T-cell (primary cell): ENCODE measurements at places on chromosomes 2 and 18.
A peak's percentile ranks its signal among the peaks of the same experiment; 100 is the strongest.

- DNase-seq = no peak
These were observed 60.1 kb downstream of the EVA1A start for GRCh38 chr2:75500633-75501032.

- no peak for DNase-seq
These were observed 380.1 kb downstream of the SOX11 start for GRCh38 chr2:6072276-6072675.

DNA sequence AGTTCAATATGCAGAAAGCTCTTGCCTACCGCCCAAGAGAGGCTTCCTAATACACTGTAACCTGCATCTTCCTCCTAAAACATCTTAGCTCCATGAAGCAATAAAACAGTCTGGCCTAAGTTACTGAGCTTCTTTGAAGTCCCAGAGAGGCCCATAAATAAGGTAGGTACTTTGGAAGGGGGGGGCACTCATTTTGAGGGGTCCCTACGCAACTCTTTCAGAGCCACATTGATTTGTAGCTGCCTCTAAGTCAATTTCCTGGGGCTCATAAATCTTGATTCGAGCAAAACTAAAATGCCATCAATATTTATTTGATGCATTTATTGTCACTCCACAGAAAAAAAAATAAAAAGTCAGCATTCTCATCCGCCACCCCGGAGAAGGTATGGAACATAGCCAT is 60.4 kb upstream of the SIX2 start:
- DNase-seq = no peak

DNA sequence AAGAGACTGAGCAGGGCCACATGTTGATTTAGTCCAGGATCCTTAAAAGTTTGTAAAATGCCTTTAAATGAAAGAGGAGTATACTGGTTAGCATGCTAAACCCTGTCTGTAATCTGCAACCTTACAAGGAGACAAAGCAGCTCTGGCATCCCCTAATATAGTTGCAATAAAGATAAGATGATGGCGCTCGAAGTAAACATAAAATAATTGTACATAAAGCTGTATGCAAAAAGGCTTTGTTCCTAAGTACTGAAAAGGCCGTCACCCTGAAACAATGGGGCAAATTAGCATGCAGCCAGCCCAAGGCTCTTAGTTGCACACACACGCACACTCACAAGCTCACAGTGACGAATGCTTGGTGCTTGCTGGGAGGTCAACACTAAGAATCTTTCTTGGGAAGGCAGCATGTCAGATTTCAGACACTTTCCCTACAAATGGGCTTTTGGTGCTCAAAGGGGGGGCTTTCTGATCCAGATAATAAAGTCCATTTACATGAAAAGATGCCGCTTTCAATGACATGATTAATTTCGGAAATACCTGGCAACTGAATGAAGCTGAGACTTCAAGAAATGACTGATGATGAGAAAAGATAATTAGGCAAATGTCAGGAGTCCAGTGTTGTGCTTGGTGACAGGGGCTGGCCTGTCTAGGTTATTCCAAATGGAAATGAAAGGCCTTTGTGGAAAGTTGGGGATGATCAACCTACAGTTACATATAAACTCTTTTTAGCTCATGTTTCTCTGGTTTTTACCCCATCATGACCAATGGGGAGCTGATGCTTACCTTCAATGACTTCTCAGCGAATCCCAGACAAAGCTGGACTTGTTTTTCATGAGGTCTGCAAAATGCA is 370.3 kb downstream of the MEIS1 start:
- no peak for DNase-seq

- no peak for DNase-seq
These were observed 74.5 kb downstream of the TPO start for GRCh38 chr2:1487758-1488157.

GRCh38 chr2:9071032-9071431 is 67.5 kb upstream of the MBOAT2 start:
- no peak for DNase-seq

GRCh38 chr2:146874260-146874658 is 970.6 kb upstream of the ACVR2A start:
- no peak for DNase-seq

DNA sequence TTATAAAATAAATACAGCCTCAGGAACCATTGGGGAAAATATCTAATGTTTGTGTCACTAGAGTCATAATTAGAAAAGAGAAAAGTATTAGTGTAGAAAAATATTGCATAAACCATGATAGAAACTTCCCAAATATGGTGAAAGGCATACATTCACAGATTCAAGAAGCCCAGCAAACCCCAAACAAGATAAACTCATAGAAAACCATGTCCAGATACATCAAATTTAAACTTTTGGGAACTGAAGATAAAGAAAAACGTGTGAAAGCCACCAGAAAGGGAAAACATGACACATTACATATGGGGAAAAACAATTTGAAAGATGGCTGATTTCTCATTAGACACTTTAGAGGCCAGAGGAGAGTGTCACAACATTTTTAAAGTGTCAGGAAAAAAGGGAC is 236.5 kb upstream of the FN1 start:
- DNase-seq = no peak

- DNase-seq = no peak
These were observed 276.8 kb upstream of the HDAC4 start for GRCh38 chr2:239677453-239678185.

GRCh38 chr2:184113696-184114403 is 484.5 kb upstream of the ZNF804A start:
- DNase-seq = no peak

GRCh38 chr2:8627019-8627691 is 54.7 kb upstream of the ID2 start:
- DNase-seq = no peak

DNA sequence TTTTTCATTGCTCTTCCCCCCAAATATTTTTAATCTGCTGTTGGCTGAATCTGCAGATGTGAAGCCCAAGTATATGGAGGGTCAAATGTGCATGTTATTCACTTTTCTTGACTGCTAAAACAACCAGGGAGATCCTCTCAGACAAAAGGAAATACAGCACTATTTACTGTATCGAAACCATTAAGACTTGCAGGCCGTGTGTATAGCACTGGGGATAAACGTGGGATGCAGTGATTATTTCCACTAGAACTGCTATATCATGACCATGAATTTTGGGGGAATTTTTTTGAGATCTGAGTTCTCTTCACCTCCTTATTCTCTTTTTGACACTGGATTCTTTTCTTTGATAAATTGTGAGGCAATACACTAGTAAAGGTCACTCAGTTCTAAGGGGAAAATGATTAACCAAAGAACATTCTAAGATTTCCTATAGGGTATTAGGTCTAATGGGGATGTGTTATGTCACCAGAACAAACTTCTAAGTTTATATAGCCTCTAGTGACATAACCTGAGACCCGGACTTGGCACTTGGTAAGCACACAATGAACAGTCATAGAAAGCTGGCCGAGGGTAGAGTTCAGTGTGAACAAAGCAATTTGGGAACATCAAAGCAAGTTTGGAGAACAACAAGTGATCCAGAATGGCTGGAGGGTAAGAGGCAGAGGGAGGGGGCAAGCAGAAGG is 14.9 kb upstream of the UGT1A1 start:
- no peak for DNase-seq

GRCh38 chr2:83705146-83705545 is 753.9 kb downstream of the SUCLG1 start:
- DNase-seq = no peak

GRCh38 chr2:41409328-41409727 is 638.5 kb upstream of the PKDCC start:
- DNase-seq = no peak

- no peak for DNase-seq
These were observed 14.6 kb upstream of the KIDINS220 start for GRCh38 chr2:8851811-8852560.

DNA sequence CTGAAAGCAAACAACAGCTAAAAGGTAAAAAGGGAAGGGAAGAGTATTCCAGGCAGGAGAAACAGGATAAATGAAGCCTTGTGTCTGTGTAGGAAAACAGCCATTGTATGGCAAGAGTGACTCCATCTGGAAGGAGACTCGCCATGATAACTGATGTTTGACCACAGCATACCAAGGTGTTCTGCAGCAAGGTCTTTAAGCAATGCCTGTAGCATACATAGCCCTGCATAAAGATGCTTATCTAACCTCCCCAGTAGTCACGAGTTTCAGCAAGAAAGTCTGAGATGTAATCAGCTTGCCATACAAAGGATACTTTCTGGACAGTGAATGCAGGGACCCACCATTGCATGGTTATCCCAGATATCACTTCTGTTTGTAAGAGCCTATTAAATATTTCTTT is 11.9 kb upstream of the CCNT2 start:
- no peak for DNase-seq

DNA sequence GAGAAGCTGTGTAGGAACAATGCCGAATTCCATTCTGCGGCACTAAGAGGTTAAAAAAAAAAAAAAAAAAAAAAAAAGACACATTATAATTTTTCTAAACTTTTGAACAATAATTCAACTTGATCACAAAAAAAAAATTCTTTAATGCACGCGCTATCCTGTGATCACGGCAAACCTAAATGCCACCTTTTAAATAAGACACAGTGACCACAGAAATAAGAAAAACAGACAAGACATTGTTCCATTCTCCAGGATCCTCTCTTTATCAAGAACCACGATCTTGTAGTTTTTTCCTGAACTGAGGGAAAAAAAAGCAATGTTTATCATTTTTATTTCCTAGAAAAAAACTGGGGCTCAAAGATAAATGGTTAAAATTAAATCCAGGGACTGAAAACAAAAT is 9.4 kb downstream of the SUCLG1 start:
- no peak for DNase-seq

DNA sequence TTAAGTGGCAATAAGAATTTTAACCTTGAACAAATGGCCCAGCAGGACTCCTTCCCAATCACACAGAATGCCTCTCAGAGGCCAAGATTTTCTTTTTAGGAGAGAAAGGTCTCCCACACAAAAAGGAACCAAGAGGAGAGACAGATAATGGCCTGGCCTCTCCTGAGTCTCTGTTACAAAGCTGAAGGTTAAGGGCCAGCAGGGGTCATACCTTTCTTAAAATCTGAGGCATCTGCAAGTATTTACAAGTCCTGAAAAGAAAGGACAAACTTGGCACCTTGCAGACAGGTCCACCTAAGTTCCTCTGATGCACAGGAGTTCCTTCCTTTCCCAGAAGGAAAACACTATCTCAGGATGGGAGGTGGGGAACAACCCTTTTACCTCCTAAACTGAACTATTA is 142.3 kb downstream of the TMEM163 start:
- peak; percentile 6 for DNase-seq

GRCh38 chr2:43171789-43172188 is 54.6 kb downstream of the ZFP36L2 start:
- no peak for DNase-seq

DNA sequence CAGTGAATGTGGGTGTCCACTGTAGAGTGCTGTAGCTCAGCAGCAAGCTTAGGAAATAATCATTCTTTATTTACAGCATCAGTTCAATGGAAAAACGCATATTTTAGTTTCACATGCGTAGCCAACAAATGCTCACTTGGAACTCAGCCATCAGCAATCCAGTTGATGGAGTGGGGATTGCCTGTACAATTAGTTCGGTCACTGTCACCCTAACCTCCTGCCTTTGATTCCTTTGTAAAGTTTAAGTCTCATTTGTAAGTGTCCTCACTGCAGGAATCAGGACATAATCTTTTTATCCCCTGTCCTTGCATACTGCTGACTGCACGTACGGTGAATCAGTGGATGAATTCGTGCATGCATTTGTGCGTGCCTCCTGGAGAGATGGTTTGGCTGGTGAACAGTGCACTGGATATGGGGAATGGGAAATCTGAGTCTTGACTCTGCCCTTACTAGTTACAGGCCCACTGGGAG is 55.9 kb downstream of the RAB31 start:
- no peak for DNase-seq

DNA sequence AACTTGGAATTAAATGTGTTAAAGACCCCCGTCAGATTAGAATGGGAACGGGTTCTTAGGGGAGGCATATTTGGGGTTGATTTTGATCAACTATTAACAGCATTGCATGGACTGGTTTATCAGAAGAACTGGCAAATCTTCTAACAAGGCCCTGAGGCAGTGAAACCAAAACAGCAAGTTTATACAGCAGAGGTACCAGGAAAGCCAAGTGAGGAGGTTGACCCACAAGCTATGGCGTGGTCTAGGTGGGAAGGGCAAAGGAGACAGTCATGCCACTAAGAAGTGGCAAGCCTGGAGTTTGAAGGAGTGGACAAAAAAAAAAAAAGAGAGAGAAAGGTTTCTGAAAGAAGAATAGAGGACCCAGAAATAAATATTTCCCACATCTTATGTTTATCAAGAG is 187.0 kb downstream of the MREG start:
- DNase-seq = no peak

DNA sequence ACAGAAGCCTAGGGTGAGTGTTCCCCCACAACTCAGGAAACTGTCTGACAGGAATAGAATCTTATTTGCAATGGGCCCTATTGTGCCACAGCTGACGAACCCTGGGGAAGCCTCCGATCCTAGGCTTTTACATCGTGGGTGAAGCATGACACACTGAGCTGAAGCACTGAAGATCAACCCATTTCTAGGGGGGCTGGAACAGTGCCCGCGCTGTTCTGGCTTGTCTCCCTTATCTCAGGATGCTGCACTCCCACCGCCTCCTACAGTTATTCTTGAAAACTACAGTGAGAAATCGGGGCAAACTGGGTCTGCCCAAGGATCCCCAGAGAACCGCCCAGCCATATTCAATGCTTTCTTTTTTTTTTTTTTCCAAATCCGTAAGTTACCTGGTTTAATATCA is 41.1 kb downstream of the NETO1 start:
- DNase-seq = no peak

DNA sequence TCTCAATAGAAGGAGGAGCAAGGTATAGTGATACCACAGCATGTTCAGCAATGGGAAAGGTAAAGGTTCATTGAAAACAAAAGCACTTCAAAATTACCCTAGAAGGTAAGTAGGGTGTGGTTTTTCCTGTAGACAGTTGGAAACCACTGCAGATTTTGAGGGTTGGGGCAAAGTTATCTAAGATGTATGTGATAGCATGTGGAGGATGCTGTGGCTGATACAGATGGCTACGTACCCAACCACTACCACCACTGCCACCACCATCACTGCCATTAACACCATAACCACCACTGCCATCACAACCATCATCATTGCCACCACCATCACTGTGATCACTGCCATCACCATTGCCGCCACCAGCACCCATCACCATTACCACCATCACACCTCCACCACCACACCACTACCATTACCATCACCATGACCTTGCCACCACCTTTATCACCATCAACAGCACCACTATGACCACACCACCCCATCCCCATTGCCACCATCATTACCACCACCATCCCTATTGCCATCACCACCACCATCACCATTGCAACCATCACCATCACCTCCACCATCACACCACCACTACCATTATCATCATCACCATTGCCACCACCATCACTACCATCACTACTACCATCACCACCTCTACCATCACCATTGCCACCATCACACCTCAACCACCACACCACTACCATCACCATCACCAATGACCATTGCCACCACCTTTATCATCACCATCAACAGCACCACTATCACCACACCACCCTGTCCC is 3.7 kb downstream of the TMSB10 start:
- no peak for DNase-seq

DNA sequence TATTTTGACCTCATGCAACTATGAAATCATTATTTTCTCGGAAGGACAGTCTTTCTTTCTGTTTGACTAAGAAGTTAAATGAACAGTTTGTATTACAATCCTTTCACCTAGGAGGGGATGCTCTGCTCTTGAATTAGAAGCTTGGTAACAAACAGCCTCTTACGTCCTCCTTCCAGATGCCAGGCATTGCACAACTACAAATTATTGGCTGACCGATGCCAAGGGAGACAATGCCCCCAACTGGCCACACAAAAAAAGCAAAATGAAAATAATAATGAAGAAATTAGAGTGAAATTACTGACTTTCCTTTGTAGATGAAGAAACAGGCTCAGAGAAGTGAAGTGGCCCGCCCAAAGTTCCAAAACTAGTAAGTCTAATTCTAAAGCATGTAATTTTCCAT is 177.9 kb downstream of the CYRIA start:
- no peak for DNase-seq
